Activated B cell treated with CpG ODN at 0.5 μM for 24 hours (primary cell): ENCODE measurements at places on chromosomes 3 and 15.

DNA sequence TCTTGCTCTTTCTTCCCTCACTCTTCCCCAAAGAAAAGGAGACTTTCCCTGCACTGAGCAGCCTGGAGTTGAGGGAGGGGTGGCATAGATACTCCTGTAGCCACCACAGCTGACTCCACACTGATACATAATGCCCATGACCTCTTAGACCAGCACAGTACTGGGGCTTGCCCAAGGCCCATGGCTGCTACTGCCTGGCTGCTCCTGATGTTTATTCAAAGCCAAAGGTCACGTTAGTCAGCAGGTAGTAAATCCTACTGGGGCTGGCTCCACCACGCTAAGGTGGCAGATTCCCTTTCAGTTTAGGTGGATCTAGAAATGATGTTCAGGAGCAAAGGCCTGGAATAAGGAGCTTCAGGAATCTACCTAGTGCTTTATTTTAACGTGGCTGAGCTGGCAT is 212.7 kb downstream of the C3orf38 start:
- DNase-seq, result no peak

DNA sequence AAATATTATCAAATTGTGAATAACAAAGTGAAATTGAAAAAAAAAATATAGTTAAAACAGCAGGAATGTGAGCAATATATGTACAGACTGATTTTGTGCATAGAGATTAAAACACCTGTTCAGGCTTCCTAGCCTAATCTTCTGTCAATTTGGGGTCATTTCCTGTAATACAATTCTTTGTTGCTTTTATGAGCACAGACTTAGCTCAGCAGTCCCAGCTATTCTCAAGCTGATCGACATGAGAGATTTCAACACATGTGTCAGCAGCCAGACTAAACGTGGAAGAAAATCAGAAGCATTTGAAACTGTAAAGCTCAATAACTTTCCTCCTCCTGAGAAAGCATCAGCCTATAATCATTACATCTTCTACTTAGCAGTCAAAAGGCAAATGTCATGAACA is 1.6 kb upstream of the FHIT start:
- no peak for DNase-seq

DNA sequence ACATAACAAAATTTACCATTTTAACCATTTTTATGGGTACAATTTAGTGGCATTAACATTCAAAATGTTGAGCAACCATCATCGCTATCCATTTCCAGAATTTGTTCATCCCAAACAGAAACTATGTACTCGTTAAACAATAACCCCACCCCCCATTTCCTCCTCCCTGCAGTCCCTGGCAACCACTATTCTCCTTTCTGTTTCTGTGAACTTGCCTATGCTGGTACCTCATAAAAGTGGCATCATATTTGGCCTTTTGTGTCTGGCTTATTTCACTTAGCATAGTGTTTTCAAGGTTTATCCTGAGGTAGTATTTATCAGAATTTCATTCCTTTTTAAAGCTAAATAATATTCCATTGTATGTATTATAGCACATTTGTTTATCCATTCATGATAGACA is 32.4 kb downstream of the C3orf80 start:
- DNase-seq, result no peak

DNA sequence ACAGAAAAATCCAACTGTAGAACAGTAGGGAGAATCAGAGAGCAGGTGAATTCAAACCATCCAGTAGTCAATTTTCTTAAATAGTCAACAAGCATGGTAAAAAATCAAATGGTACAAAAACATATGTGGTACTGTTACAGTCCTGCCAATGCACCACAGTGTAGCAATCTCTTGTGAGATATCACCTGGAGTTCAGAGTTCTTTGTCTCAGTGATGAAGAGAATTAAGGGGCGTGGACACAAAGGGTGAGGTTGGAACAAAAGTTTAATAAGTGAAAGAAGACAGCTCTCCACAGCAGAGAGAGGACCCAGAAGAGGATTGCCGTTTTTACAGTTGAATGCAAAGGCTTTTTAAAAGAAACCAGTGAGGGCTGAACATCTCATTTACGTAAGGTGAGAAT is 113.2 kb downstream of the NEO1 start:
- DNase-seq, result no peak

DNA sequence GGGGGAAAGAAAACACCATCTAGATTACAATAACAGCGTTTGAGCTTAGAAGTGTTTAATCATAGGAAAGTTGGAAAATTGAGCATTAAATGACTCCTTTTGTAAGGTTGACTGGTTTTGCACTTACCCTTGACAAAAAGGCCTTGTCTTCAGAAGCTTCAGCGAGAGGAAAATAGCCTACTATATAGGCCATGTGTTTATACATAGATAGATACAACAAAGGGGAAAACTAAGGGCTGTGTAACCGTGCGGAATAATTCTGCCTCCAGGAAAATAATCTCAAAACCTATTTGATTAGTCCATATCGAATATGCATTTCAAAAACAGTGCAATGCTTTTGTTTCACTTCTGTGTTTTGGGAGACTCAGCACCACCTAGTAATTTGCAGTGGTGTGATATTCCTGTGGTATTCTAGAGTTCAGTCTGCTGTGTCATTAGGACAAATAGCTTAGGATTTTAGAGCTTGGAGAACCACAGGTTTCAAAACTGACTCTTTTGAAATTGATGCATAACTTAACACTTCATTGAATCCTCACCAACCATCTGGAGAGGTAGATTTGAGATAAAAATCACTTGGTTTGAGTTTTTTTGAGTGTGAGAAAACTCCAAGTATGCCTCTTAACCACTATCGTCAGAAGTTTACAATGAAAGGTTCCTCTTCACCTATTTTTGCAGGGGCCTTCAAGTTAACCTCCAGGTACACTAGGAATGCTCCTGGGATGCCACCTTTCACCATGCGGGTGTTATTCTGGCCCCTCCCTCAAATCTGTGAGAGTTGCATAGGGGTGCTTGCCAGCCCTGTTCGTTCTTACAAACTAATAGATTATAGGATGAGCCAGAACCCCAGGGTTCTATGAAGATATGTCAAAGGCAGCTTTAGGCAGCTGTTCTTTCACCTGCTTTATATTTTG is 1.9 kb downstream of the ARHGAP31 start:
- no peak for DNase-seq

- DNase-seq, result no peak
Observed at GRCh38 chr3:24385012-24385615, 109.5 kb downstream of the THRB start.

GRCh38 chr3:114460459-114460858 is 166.6 kb downstream of the TIGIT start:
- DNase-seq, result no peak

DNA sequence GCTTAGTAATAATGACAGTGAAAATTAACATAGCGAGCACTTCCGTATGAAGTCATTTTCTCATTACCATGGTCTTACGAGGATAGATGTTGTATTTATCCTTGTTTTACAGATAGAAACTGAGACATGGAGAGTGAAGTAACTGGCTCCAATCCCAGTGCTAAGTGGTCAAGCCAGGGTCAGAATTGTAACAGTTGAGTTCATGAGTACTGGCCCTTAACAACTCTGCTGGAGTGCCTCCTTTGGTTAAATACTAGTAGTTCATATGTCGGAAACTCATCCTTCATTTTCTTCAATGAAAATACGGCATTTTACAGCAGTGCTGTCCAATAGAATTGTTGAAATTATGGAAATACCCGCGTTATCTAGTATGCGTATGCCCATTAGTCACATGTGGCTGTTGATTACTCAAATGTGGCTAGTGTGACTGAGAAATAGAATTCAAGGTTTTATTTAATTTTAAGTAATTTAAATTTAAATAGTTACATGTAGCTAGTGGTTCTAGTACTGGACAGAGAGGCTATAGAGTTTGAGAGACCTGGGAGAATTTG is 32.5 kb downstream of the FNDC3B start:
- no peak for DNase-seq

GRCh38 chr3:53180305-53181023 is 19.5 kb downstream of the PRKCD start:
- peak; percentile 60 for DNase-seq

DNA sequence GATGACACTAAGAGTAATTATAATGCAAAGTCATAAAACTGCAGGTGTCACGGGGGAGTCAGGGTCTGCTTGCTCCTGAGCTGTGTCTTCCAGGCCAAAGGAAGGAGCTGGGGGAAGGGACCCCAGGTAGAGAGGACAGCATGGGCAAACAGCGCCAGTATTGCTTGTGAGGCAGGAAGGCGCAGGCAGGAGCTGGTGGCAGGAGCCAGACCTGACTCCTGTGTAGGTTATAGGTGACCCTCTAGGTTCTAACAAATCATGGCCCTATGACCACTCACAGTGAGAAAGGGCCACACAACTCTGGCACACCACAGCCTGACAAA is 1.9 kb downstream of the CISH start:
- no peak for DNase-seq

DNA sequence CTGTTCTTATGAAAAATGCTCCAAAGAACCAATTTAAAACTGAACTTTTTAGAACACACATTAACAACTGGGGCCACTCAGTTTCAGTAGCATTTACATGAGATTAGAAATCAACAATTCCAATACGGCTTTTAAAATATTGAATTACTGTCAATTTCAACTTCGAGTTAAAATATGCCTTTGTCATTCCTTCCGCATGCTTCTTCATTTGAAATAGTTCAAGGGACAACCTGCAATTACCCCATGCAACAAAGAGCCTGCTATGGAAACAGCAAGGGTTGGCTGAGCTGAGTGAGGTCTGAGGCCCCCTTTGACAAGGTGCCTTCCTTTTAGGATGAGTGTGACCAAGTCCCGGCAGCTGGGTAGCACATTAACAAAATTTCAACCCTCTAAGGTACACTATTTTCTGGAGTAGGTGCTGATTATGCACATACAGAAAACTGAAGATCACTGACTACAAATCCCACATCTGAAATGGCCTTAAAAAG is 11.6 kb downstream of the PDCD10 start:
- no peak for DNase-seq

DNA sequence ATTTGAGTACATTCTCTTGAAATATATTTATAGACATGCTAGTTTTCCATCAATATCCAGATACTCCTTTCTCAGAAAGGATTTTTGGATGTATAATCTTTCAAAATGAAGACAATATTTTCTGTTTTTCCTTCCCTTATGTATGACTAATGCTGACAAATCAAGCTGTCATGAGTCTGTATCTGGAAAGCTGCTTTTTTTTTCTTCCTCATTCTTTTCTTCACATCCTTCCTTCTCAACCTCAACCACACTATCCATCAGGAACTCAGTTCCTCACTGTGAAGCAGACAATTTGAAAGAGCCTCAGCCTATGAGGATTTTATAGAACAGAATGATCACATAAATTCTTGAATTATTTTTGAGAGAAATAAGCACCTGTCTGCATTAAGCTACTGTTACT is 335.9 kb upstream of the EPHA6 start:
- no peak for DNase-seq

GRCh38 chr3:52473026-52473425 is 17.6 kb downstream of the NISCH start:
- DNase-seq, result no peak

DNA sequence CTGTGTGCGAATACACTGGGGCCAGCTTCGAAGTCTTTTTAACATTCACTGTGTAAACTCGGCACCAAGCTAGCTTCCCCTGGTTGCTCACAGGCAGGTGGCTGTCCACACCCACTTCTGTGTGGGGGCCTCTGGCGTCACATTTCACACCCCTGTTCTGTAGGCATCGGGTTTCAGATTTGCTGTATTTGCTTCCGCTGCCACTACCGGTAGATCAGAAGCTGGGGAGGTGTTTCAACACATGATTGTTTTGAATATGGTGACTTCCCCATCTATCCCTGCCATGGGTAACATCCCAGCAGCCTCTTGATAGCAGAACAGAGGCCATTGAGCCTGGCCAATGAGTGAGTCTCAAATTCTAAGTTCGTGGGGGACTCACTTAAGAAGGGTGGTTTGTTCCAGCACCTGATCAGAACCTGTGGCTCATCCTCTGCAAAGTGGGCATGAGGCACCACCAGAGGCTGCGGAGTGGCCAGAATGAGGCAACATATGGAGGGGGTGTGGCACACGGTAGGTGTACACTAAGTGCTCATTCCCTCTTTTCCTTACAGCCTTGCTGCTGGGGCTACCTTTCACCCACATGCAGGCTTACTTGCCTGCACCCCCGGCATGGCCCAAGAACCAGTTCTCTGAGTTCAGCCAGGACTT is 61.5 kb downstream of the IQSEC1 start:
- peak; percentile 63 for DNase-seq

GRCh38 chr3:187021748-187022402 is 91.5 kb downstream of the ST6GAL1 start:
- no peak for DNase-seq

DNA sequence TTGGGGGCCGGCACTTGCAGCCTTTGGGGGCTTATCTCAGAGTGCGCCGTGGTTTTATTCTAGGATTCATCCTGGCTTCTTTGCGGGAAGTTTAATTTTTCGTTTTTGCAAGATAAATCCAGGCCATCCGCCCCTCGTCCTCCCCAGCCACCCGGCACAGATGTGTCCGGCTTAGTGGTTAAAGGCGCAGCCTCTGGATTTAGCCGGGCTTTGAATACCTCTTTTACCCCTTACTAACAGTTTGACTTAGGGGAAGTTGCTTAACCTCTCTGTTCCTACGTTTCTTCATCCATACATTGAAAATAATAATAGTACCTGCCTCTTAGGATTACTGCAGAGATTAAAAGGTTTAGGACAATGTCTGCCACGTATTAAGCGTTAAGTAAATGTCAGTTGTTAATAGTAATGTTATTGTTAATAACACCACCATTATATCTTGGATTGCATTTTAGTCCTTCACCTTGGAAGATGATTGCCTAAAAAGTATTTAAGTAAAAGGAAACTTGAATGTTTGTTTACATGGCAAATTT is 714 bp downstream of the ECT2 start:
- no peak for DNase-seq

- DNase-seq, result no peak
Observed at GRCh38 chr3:61172684-61173083, 78.6 kb downstream of the FHIT start.

- DNase-seq, result no peak
Observed at GRCh38 chr3:131701153-131701770, 198.5 kb upstream of the MRPL3 start.

DNA sequence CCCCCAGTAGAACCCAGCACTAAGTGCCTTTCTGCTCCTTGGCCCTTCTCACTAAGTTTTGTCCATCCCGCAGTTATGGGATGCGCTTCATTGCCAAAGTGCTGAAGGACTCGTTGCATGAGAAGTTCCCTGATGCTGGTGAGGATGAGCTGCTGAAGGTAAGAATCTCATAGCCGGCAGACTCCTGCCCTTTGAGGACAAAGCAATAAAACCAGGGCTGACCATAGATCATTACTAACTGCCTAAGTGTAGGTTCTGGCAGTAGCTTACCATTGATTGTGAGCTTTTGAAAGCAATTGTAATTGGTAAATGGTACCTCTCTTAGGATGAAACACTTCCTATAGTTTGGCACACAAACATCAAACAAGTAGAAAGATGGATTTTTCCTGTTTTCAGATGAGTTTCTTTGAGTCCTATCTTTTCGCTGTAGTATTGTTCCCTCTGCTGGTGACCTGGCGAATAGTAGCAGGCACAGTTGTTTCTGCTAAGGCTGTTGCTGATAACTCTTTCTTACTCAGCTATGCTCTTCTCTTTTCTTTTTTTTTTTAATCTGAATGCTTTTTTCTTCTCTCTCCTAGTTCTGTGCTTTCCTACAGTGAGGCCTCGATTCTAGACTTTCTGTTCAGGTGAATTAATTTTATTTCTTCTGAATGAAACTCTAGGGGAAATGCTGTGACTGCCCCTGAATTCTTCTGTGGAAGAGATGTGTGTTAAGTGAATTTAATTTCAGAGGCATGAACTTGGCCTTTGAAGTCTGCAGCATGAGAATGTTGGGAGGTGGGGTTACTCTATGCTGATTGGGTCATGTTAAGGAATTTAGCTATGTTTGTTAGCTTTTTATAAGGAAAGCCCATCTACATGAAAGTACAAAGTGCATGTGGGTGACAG is 47.4 kb upstream of the CRTC3 start:
- DNase-seq, result no peak
